ENCODE measurements at places on chromosomes 7 and 10.

DNA sequence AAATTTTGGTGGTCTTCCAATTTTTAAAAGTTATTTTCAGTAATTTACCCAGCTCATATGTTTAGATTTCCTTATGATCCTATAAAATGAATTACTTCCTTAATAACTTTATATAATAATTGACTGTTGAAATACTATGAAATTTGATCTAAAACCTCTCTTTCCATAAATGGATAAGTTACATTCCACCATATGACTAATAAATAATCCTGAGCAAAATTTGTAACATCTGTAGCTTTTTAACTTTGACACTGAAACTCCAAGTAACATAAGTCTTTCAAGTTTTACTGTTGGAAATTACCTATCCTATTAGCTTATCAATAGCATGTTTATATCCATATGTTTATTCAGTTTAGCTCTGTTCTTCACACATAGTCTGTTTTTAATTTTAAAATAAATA lies 85.3 kb downstream of the HECTD2 start:
- no peak for DNase-seq

DNA sequence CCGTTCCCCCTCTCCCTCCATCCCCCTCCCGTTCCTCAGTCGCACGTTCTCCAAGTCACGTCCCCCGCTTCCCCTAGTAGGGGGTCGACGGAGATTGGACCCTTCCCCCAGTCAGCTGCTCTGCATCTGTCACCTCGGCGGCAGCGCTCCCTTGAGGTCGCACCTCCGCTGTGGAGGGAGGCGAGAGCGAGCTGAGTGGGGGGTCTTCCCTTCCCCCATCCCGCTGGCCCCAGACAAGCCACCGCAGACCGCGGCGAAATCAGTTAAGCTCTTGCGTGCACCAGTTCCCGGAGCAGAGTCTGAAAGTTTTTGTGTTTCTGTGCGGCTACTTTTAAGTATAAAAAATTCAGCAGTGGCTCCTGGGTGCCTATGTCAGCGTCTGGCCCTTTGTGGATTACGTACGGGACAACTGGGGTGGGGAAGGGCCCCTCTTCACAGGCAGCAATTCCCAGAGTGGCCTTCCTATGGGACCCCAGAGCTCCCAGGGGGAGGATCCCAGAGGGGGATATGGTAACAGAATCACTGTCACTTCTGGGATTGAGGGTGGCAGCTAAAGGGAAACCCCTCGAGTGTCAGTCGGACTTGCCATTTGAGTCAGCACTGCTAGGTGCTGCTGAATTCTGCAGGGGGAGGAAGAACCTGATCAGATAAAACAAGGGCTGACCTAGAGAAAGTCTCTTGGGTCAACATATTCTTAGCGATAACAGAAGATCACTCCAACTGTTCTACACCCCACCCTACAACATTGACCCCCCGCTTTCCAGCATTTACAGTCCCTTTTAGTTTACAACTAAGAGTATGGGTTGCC lies 12.5 kb upstream of the DDIT4 start:
- DNase-seq = peak; percentile 33

DNA sequence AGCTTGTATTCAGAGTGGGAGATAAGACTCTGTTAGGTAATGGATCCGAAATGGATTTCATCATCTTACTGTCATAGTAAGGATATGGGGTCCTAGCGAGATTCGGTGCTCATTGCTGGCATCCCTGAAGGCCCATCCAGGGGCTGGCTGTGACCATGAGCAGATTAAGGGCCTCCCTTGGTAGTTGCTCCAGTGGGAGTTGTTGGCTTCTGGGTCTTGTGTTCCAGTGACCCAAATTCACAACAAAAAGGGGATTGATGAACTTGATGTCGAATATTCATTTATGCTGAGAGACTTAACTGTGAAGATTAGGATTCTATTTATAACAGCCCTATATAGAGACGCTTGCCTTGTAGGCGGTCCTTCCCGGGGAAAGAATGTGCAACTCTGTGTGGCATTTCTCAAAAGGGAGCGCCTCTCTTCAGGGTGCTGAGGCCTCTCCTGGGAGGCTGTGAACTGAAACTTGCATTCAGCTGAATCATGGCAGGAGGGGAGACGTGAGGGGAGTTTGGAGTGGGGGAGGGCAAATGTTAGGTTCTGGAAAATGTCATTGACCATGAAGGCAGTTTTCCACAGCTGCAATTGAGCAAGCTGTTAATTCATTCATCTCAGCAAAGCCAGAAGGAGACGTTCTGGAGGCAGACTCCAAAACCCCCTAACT lies 233.1 kb upstream of the FZD8 start:
- DNase-seq = no peak

- no peak for DNase-seq
These were observed 26.5 kb downstream of the LMTK2 start for GRCh38 chr7:98133181-98133580.

DNA sequence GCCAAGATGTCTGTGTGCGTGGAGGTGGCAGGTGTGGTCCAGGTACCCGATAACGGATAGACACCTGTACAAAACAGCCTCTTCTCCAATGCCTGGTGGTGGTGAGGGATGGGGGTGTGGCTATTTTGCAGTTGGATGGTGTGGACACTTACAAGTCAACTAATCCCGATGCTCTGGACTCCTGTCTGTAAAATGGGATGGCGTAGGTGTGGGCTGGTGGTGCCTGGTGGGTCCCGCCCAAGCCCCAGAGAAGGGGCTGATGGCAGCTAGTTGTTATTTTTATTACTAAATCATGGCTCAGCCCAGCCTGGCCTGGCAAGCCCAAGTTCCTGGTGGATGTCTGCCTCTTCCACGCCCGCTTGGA lies 22.3 kb downstream of the GTF2IRD1 start:
- no peak for DNase-seq

GRCh38 chr10:49009199-49009979 lies 69.7 kb upstream of the LRRC18 start:
- no peak for DNase-seq

GRCh38 chr10:83943049-83943448 lies 196.3 kb upstream of the GHITM start:
- no peak for DNase-seq

DNA sequence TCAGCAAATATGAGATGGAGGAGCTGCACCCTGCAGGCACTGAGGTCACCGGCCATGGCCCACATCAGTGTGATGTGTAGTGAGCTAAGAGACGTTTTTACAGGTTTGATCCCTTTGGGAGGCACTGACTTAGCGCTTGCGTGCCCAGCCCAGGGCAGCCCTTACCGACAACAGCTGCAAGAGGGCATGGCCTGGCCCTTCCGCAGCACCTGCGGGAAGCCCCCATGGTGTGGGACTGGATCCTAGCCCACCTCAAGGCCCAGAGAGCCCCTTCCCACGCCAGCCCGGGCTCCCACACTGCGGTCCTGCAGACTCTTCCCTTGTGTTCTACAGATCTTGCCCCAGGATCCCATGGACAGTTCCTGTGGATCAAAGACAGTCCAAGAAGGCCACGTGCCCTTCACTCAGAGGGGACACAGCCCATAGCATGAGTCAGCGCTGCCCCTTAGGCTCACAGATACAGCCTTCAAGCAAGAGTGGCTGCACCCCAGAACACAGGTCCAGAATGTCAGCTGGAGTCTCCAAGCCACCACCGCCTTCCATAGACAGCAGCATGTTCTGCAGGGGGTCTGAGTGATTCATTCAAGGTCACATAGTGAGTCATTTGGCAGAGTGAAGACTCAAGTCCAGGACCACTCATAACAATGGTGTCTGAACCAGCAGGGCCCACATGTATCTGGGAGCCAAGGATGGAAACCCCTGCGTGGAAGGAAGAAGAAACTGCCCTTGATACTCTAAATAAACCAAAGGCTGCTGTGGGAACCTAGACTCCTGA lies 25.4 kb downstream of the TLL2 start:
- DNase-seq = no peak

DNA sequence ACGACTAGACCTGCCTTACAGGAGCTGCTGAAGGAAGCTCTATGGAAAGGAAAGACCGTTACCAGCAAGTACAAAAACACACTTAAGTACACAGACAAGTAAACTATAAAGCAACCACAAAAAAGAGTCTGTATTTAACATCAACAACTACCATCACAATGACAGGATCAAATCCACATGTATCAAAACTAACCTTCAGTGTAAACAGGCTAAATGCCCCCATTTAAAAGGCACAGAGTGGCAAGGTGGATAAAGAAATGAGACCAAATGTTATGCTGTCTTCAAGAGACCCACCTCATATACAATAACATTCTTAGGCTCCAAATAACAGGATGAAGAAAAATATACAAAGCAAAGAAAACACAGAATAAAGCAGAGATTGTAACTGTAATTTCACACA lies 307.0 kb upstream of the DKK1 start:
- no peak for DNase-seq

DNA sequence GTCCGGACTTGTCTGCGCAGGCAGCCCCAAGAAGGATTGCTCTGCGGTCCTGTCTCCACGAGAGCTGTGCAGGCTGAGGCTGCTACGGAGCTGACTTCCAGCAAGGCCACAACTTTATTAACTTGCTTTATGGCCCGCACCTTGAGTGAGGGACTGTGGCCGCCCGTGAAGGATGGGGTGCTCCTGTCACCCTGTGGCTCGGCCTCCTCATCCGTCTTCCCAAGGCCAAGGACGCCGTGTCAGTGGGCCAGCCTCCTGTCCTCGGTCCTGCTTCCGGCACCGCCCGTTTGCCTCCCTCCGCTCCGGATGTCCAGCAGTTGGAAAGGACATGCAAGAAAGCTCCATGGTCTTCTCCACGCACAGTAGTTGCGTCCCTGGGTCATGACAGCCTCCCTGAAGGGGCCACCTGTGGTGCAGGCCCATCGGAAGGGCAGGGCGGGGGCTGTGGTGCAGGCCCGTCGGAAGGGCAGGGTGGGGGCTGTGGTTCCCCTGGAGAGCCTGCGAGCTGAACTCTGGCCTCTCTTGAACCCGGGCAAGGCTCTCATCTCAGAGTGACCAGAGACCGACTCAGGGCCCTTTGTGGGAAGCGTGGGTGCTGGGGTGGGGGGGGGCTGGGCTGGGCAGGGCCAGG lies 87.1 kb downstream of the NKX6-2 start:
- no peak for DNase-seq

GRCh38 chr7:50531401-50531911 lies 33.7 kb downstream of the DDC start:
- DNase-seq = no peak

GRCh38 chr7:111517549-111517951 lies 44.7 kb downstream of the IMMP2L start:
- DNase-seq = no peak

GRCh38 chr10:3906511-3907111 lies 121.6 kb upstream of the KLF6 start:
- DNase-seq = no peak

- DNase-seq = no peak
These were observed 16.2 kb upstream of the IGFBP3 start for GRCh38 chr7:45937301-45937700.

DNA sequence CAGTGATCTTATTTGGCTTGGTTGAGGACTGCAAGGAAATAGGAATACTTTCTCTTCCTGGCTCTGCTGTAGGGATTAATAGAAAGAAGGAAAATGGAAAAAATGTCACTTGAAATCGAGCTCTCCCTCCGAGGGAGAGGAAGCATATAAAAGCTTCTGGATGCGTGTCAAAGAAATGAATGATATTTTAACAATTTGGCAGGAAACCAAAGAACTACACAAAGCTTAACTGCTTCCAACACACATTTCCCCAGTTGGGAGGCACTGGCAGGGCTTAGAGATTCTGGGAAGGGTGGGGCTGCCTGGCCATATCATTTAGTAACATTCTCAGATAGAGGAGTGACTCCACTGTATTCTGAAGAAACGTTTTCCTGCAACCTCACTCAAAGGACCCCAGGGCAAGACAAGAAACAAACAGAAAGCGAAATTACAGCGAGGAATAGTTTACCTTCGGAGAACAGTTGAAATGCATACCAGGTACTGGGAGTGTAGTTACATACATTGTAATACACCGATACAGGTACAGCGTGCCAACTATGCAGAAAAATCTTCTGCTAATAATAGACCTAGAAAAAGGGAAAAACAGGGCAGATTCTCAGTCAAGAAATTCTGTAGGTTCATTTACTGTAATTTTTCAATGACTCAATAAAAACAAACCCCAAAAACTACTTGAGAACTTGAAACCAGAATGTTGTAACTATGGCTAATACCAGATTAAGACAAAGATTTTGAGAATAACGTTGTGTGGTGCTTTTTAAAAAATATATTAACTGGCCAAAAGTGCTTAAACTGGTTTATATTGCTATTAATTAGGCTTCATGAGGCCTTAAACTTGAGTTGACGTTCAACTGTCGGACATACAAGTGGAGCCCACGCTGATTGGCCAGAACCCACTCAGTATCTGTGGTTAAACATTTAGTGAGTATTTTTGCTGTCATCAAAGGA lies 75.7 kb upstream of the ASAH2 start:
- DNase-seq = no peak

DNA sequence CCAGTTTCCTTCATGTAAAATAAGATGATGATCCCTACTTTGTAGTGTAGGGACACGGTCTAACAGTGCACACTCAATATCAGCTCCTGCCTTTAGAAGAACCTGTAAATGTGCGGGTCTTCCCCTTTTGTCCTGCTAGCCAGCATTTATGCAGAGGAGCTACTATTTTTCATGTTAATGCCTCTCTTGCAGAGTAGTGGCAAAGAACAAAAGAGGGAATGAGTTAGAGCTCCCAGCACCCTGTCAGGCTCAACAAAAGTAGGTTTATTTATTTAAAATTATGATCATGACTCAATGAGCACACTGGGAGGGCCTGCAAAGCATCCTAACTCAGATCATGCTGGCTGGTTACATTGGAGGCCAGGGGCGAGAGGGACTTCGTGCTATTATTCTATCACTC lies 414.5 kb upstream of the COBL start:
- no peak for DNase-seq

- DNase-seq = no peak
These were observed 88.2 kb downstream of the CHRM2 start for GRCh38 chr7:136956671-136957070.

DNA sequence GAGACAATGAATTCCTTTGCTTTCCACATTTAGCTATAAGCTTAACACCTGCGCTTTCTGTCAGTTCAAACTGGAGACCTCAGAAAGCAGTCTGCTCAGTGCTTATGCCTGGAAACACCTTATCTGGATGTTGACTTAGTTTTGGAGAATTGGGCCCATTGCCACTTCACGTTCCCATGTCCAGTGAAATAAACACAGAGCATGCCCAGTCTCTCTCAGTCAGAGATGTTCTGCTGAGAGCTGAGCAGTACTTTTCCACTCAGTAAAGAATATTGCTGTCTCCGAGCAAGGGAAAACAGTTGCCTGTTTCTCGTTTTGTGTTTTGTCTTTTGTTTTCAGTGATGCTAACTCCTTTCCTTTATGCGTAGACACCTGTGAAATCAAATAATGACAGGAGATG lies 83.2 kb upstream of the PRR15 start:
- DNase-seq = no peak

- DNase-seq = no peak
These were observed 38.9 kb downstream of the TMEM229A start for GRCh38 chr7:123993996-123994395.
